ENCODE measurements at places on chromosomes 1 and 21.
A peak's percentile ranks its signal among the peaks of the same experiment; 100 is the strongest.

- DNase-seq: no peak
These were observed 276.0 kb downstream of the GPATCH2 start for GRCh38 chr1:217354895-217355294.

DNA sequence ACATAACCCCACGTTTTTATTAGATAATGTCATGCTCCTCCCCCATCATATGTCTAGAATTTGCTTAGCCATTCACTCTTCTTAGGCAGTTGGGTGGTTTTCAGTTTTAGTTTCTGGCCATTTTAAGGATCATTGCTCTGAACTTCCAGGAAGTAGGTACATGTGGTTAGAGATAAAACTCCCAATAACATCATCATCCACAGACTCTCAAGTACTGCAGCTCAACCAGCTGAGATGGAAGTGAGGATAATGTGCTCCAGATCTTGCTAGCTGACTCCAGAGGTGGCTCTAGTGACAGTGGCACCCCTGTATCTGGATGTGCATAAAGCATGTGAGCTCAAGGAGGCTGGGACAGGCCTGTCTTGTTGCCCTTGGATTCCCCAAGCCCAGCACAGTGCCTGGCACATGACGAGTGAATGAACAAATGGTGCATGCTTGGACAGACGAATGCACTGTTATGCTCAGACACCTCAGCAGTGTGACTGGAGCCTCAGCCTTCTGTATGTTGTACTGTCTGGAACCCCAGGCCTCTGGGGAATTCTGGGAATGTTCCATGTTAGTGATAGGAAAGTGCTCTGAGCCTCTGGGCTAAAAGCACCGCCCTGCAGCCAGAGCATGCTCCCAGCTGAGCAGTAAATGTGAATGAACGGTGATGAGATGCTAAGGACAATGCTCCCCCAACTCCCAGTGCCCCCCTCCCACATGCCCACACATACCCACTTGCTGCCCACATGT is 16.4 kb upstream of the KCNN3 start:
- DNase-seq: no peak

DNA sequence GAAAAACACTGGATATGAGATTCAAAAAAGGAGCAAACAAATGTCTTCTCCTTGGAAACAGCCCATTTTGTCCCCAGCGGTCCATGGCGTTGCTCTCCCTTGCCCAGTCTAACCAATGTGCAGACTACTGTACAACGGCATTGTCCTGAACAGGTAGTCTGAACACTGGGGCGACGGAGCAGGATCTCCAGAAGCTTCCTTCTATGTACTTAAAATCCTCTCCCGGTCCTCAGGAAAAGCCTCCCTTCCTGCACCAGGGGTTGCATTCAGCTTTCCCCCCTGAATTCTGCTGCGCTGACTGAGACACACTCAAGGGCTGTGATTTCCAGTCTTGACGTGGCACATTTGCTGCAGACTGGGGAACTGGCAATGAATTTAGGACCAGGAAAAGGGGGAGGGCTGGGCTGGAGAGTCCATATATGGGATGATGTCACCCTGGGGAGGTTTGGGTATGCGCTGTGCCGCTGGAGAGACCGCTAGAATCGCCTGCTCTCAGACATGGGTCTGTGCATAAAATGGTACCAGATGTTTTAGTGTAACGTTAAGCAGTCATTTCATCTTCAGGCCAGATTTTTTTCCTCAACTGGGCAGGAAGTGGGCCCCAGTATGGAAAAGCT is 275.9 kb upstream of the C1orf105 start:
- no peak for DNase-seq

DNA sequence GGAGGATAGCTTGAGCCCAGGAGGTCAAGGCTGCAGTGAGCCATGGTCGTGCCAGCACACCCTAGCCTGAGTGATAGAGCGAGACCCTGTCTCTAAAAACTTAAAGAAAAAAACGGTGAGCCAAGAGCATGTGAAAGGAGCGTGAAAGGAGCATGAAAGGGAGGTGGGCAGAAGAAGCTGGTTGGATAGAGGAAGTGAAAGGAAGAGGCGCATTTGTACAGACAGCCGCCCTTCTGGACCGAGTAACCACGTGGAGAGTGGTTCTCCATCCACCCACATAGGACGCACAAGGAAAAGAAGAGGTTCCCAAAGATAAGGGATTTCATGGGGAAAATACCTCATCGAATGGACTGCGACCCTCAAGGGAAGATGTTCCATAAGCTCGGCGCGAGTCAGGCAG is 60.4 kb upstream of the IFNAR2 start:
- no peak for DNase-seq

- no peak for DNase-seq
These were observed 1.6 kb upstream of the PLEKHA6 start for GRCh38 chr1:204361341-204361771.

GRCh38 chr1:207342332-207342731 is 20.9 kb downstream of the CD55 start:
- DNase-seq: no peak

DNA sequence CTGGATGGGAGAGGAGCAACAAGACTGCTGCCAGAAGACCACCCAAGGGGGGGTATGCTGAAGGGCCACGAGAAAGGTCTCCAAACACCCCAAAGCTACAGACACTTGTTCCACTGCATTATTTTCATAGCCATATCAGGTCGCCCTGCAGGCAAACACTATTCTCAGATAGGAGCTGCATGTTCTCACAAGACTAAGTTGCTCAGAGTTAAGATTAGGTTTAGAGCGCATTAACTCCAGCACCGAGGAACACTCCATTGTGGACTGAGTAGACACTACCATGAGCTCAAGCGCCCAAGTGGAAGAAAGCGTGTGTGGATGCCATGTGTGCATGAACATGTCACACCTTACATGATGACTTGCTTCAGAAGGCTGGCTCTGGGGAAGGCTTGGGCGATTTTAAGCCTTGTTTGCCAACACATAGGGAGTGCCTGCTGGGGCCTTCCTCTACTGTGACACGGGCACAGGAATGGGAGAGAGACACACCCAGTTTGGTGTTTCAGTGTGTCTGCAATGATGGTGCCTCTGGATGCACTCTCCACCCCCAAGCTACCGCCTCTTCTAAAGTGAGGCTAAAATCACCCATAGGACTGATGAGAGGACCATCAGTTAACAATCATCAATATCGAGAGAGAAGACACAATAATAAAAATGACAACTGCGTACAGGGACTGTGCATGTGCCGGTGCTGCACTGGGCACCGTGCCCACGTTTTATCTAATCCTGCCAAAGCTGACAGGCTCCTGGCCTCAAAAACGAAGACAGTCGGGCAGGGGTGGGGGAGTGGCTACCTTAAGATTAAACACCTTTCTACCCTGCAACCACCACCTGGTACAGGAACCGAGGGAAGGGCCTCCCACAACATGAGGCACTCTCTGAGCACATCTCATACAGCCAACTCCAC is 34.9 kb downstream of the SSBP3 start:
- no peak for DNase-seq

DNA sequence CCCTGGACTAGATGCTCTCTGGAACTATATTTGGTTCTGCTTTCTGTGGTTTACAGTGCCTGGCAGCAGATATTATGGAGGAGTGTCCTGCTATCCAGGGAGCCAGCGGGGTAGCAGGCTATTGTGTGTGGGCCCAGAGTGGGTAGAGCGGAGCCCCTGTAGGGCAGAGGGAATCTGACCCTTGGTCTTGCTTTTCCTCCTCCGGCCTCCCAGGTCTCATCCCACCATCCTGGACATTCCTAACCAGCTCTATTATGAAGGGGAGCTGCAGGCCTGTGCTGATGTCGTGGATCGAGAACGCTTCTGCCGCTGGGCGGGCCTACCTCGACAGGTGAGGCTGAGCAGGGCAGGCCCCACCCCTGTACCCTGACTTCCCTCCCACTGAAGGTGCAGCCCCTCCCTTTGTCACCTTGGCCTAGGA is 9.1 kb downstream of the RHOC start:
- no peak for DNase-seq

GRCh38 chr1:154155251-154155650 is 378 bp upstream of the NUP210L start:
- DNase-seq: no peak

GRCh38 chr1:174964261-174964971 is 35.3 kb upstream of the CACYBP start:
- DNase-seq: no peak

GRCh38 chr1:66095190-66095589 is 302.5 kb downstream of the PDE4B start:
- no peak for DNase-seq

- no peak for DNase-seq
These were observed 65.6 kb downstream of the PCBP3 start for GRCh38 chr21:45709173-45709572.

GRCh38 chr1:62271948-62272728 is 47.1 kb downstream of the KANK4 start:
- DNase-seq: peak; percentile 47

GRCh38 chr1:83985048-83985447 is 13.9 kb downstream of the TTLL7 start:
- no peak for DNase-seq
